Activated naive CD4-positive, alpha-beta T cell (primary cell): ENCODE measurements at places on chromosomes 7 and 10.

GRCh38 chr10:84665883-84666463, 337.6 kb downstream of the CCSER2 start:
- DNase-seq = no peak

- no peak for DNase-seq
Observed at GRCh38 chr10:17214526-17214925, 13.1 kb upstream of the TRDMT1 start.

DNA sequence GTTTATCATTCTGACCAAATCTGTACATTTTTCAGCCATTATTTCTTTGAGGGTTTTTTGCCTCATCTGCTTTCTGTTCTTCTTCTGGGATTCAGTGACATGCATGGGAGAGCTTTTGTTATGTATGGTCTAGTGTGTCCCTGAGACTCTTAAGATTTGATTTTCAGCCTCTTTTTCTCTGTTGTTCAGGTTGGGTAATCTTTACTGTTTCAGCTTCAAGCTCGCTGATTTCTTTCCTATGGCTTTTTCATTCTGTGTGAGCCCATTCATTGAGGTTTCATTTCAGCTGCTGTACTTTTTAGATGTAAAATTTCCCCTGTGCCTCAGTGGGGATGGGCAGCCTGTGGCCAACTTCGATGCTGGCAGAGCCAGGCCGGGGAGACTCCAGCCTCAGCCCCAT, 38.1 kb downstream of the FOXK1 start:
- no peak for DNase-seq

- no peak for DNase-seq
Observed at GRCh38 chr7:53690411-53690810, 655.0 kb downstream of the POM121L12 start.

DNA sequence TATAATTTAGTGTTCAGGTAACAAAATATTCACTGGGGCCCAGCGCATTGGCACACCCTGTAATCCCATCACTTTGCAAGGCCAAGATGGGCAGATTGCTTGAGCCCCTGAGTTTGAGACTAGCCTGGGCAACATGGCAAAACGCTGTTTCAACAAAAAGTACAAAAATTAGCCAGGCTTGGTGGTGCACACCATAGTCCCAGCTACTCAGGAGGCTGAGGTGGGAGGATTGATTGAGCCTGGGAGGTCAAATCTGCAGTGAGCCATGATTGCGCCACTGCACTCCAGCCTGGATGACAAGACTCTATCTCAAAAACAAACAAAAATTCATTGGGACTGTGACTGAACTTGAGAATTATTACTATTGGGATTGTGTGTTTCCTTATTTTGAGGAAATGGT, 40.4 kb upstream of the TRUB1 start:
- no peak for DNase-seq

GRCh38 chr10:184911-185310, 49.7 kb downstream of the ZMYND11 start:
- DNase-seq = no peak

- no peak for DNase-seq
Observed at GRCh38 chr10:93745408-93746065, 12.2 kb upstream of the LGI1 start.

- no peak for DNase-seq
Observed at GRCh38 chr7:116824449-116824848, 37.9 kb upstream of the CAPZA2 start.

DNA sequence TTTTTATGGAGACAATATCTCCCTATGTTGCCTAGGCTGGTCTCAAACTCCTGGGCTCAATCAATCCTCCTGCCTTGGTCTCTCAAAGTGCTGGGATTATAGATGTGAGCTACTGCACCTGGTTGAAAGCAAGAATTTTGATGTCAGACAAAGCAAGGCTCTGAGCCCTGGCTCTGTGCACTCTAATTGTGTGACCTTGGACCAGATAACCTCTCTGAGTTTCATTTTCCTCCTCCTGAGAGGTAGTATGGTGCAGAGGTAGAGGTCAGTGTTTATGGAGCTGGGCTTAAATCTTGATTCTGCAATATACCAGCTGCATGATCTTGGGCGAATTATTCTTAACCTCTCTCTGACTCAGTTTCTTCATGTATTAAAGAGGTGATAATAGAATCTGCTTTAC, 31.4 kb upstream of the SLC26A3 start:
- no peak for DNase-seq

DNA sequence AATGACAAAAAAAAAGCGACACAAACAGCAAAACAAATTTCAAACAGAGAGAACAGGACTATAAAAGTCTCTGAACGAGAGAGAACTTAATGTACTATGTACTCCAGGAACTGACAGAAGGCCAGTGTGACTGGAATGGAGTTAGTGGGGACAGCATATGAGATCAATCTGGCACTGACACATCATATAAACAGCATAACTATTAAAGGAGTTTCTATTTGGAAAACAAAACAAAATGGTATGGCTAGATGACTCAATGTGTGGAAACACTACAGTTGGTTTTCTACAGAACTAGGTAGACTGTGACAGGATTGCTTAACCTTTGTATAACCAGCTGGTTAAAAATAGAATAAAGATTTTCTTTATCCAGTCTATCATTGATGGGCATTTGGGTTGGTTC, 232.9 kb upstream of the KAT6B start:
- DNase-seq = no peak

DNA sequence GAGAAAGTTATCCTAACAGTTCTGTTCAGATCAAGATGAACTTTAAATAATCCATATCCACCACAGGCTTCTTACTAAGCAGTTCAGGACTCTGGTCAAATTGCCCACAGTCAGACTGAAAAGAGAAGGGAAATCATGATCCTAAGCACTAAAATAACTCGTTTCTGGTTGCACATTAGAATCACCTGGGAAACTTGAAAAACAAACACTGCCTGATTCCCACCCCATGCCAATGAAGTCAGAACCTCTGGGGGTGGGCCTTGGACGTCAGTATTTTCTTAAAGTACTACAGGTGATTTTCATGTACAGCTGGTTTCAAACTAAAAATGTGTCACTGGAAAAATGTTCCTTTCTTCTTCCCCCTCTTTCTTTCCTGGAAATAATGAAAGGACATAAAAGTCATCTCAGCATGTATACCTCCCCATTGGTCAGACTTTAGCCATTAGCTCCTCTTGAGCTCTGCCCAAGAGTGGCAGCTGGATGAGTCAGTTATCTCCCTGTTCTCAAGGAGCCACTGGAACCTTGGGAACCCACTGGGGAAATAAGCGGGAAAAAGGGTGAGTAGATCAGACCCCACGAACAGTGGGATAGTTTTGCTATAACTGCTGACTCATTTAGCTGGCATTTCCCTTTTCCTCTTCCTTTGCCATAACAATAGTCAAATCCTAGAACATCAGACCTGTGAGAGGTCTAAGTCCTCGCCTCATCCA, 75.3 kb upstream of the IL6 start:
- no peak for DNase-seq

DNA sequence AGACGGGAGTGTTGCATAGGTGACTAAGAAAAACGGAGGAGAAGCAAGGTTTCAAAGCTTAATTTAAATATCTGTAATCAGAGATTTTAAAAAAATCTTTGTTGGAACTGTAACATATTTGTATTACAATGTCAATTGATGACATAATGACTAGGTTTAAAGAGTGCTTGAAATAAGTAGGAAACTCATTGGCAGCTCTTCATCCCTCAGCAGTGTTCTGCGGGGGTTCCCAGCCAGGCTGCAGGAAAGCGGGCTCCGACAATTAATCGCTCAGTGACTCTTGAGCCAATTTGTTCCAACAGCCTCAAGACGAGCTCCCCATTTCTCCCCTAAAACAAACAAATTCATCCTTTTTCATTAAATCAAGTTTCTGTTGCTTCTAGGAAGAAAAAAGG, 22.6 kb downstream of the CPXM2 start:
- DNase-seq = no peak

DNA sequence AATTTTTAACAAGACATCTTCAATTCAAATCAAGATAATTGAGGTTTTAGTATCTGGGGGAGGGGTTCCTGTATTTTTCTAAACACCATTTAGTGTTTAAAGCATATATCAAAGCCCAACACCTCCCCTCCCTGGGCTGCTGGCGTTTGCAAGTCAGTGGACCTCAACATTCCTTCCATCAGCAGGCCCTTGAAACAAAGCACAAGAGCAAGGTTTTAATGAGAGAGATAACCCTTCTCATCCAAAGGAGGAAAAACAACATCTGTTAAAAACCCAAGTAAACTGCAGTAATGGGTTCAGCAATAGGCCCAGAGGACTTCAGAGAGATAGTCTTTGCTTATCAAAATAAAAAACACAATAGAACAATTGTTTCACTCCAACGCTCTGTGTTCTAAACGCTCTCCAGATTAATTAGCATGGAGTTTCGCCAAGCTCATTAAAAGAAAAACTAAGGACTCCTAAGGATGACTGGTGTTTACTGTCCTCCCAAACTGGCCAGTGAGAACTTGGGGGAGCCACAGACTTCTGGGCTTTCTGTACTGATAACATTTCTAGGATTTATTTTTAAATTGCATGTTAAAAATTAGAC, 2.5 kb downstream of the JCAD start:
- no peak for DNase-seq

DNA sequence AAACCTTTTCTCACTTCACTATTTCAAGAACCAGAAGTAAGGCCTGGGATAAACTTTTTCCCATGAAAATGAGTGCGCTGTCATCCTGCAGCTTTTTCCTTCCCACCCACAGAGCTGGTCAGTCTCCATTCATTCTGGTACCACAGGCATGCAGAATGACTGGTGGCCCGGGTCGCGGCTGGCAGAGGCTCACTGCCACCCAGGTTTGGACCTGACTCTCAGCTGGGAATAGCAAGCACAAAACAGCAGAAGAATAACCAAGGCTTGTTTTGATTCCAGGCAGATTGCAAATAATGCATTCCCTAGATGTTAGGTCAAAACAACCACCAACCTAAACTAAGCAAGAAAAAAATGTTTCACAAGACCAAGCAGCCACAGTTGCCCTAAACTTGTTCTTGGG, 190.5 kb upstream of the NRP1 start:
- no peak for DNase-seq

DNA sequence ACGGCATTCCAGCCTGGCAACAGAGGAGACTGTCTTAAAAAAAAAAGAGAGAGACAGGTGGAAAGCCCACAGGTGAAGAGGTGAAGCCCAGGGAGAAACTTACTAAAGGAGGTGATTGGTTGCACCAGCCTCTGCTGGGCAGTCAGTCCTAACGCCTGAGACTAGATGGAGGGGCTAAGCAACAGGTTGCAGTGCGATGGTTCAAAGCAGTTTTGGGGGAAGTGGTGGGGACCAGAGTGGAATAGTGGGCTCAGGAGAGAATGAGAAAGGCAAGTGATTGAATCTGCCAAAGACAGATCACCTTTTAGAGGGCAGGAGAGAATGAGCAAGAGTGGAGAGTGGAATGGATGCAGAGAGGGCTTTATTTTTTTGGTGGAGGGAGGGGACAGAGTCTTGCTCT, 100.0 kb upstream of the KCTD7 start:
- DNase-seq = no peak

- no peak for DNase-seq
Observed at GRCh38 chr7:97752215-97752614, 20.3 kb downstream of the TAC1 start.

DNA sequence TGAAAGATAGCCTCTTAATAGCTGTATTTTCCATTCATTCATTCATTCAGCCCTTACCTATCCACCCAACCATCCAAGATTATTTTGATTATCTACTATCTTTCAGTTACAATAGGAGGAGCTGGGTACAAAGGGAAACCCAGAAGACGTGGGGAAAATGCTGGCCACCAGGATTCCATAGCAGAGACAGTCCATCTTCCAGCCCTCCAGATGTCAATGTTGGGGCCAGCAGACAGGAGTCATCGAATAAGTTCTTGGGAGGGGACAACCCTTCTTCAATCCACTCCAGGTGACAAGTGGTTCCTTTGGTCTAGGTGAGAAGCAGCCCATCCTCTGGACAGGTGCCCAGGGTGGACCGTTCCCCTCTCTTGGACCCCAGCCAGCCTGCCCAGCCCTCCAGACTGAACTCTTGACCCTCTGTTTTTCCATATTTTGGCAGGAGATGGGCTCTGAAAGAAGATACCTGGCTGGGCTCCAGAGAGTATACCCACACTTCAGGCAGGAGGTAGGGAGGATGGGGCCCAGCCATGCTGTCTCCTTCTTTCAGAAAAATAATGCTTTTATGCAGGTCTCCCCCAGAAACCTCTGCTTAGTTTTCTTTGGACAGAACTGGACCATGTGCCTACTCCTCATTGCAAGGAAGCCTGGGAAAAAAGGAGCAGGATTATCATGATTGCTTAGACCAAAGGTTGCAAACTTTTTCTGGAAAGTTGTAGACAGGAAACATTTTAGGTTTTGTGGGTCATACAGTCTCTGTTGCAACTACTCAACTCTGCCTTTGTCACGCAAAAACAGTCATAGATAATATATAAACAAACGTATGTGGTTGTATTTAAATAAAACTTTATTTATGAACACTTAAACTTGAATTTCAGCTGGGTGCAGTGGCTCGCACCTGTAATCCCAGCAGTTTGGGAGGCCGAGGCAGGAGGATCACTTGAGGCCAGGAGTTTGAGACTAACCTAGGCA, 95.5 kb upstream of the SMNDC1 start:
- no peak for DNase-seq

GRCh38 chr10:3955493-3955892, 170.5 kb upstream of the KLF6 start:
- DNase-seq = no peak

- no peak for DNase-seq
Observed at GRCh38 chr10:115957012-115957399, 316.0 kb downstream of the GFRA1 start.

GRCh38 chr7:71021131-71021530, 110.8 kb upstream of the GALNT17 start:
- no peak for DNase-seq

- DNase-seq = no peak
Observed at GRCh38 chr10:14010101-14010558, 320.6 kb downstream of the FRMD4A start.

GRCh38 chr7:30842542-30843451, 68.9 kb upstream of the AQP1 start:
- no peak for DNase-seq

DNA sequence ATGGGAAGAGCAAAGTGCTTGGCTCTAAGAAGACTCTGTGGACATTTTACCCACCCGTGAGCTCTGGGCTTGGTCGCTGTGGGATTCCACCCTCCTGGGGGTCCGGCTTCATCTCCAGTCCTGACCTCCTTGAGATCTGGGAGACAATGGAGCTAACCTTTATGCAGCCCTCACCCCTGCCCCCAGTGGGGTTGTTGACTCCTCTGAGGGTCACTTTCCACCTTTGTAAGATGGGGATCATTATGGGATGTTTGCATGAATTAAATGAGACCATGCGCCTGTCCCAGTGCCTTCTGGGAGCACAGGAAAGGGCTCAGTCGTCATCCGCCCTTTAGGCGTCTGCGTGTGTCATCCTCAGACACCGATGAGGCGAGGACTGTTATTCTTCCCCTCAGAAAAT, 237.2 kb downstream of the SKAP2 start:
- DNase-seq = no peak

DNA sequence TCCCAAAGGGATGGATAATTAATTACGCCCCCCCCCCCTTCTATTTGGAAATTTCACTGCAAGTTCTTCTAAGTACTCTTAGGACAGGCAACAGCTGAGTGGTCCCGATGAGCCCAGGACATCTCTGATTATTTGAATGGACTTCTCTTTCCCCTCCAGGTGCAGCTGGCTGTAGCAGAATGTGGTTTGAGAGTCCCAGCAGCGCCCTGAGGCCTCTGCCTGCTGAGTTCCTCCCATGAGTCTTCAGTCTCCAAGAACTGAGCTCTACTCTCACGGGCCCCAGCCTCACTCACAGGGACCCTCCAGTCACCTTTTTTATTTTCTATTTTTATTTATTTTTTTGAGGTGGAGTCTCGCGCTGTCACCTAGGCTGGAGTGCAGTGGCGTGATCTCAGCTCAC, 63.6 kb upstream of the SFMBT2 start:
- DNase-seq = no peak

- DNase-seq = no peak
Observed at GRCh38 chr10:113455947-113456346, 96.9 kb upstream of the HABP2 start.
